ENCODE measurements at places on chromosomes 4 and X.

- peak; percentile 26 for DNase-seq
- peaks cover 52% of the 10 kb centered on the region for H3K4me1 ChIP-seq
- peak overlapping the region; percentile 100 for H3K4me3 ChIP-seq
- H3K27me3 ChIP-seq, result peaks cover 9% of the 10 kb centered on the region
Observed at GRCh38 chr4:25861951-25862410, 807 bp downstream of the SEL1L3 start.

DNA sequence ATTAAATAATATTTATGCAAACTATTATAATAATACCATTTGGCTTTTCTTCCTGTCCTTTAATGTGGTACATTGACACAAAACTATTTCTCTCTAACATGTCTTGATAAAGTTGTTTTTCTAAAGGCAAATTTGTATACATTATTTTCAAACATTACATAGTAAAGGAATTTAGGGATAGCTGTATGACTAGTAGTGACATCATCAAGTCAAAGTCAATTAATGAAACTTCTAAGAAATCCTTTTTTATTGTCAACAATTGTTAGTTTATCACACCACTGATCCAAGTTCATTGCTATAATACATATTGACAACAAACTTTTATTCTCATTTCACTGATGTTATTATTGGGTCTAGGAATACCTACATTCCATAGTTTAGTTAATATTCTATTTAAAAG lies 68.4 kb downstream of the TBCK start:
- H3K4me3 ChIP-seq, result no peak overlapping the region
- no peaks in the 10 kb centered on the region for H3K27me3 ChIP-seq
- H3K36me3 ChIP-seq, result peaks cover 17% of the 10 kb centered on the region
- H3K27ac ChIP-seq, result no peak overlapping the region

- H3K4me3 ChIP-seq, result no peak overlapping the region
- peaks cover 2% of the 10 kb centered on the region for H3K27me3 ChIP-seq
- no peaks in the 10 kb centered on the region for H3K36me3 ChIP-seq
- H3K27ac ChIP-seq, result no peak overlapping the region
- DNase-seq, result no peak
- peaks cover 4% of the 10 kb centered on the region for H3K4me1 ChIP-seq
Observed at GRCh38 chr4:168151327-168151726, 59.0 kb downstream of the ANXA10 start.

GRCh38 chr4:83568062-83568461 lies 32.2 kb downstream of the GPAT3 start:
- H3K4me1 ChIP-seq, result no peaks in the 10 kb centered on the region
- no peak overlapping the region for H3K4me3 ChIP-seq
- H3K27ac ChIP-seq, result no peak overlapping the region
- no peaks in the 10 kb centered on the region for H3K36me3 ChIP-seq
- DNase-seq, result no peak

DNA sequence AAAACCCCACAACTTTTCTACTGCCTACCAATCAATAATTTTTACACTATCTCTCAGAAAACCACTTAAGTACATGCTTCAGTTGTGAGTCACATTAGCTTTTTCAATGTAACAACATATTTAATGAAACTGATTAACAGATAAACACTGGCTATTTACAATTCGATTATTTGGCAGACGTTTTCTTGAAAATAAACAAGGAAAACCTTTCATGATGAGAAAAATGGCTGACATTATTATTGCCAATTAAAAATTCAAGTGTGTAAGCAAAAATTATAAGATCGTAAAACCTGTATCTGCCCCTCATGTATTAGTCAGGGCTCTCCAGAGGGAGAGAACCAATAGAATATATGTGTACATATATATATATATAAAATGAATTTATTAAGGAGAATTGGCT lies 1555.5 kb upstream of the IGFBP7 start:
- H3K4me3 ChIP-seq, result no peak overlapping the region
- no peak for DNase-seq
- H3K27me3 ChIP-seq, result no peaks in the 10 kb centered on the region
- H3K36me3 ChIP-seq, result no peaks in the 10 kb centered on the region

Data from immature natural killer cell (primary cell).